ENCODE measurements at places on chromosomes 3 and 15.

- H3K4me3 ChIP-seq, result no peak overlapping the region
- H3K27ac ChIP-seq, result no peak overlapping the region
- no peak for DNase-seq
- no peaks in the 10 kb centered on the region for H3K36me3 ChIP-seq
These were observed 28.4 kb downstream of the RGMA start for GRCh38 chr15:93060336-93061248.

DNA sequence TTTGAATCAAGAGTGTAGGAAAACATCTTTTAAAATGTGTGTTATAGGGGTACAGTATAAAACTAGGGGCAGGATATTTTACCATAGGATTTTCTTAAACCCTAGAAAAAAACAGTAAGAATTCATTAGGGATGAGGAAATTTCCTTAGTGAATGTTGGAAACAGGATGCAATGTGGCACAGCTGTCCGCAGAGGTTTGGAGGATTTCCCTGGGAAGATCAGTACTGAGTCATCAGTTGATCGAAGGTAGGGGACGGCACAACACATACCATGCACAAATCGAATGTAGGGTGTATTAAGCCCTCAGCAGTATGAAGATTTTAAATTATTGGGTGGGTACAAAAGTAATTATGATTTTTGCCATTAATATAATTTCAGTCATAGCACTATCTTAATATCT lies 49.9 kb downstream of the FNDC3B start:
- DNase-seq, result no peak
- no peak overlapping the region for H3K4me3 ChIP-seq
- no peaks in the 10 kb centered on the region for H3K4me1 ChIP-seq
- H3K27ac ChIP-seq, result no peak overlapping the region
- H3K27me3 ChIP-seq, result no peaks in the 10 kb centered on the region

DNA sequence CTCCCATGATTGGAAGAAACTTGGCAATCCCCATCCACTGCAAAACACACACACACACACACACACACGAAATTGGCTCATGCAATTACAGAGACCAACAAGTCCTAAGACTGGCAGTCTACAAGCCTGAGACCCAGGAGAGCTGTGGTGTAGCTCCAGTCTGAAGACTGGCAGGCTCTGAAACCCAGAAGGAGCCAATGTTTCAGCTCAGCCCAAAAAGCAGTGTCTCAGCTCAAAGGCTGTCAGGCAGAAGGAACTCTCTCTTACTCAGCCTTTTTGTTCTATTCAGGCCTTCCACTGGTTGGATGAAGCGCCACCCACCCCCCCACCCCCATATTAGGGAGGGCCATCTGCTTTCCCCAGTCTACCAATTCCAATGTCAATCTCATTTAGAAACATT lies 32.1 kb downstream of the MESD start:
- peaks cover 18% of the 10 kb centered on the region for H3K36me3 ChIP-seq
- H3K27ac ChIP-seq, result no peak overlapping the region
- H3K27me3 ChIP-seq, result no peaks in the 10 kb centered on the region
- no peak overlapping the region for H3K4me3 ChIP-seq

DNA sequence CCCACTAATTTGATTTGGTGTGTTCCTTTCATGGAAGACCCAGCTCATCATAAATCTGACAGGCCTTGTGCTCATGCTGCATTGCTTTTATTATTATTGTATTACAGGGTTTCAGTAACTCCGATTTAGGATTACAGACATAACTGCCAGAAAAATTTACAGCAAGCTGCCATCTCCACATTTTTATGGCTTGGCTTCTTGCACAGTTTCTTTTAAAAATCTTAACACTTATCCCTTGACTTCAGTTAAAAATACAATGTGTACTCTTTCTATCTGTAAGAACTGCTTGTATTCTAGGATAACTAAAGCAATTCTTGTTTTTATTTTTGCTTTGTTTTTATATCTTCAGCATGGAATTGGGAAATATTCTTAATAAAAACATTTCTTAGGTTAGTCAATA lies 612.2 kb downstream of the DIPK2A start:
- H3K4me3 ChIP-seq, result no peak overlapping the region
- no peaks in the 10 kb centered on the region for H3K4me1 ChIP-seq
- DNase-seq, result no peak
- H3K27ac ChIP-seq, result no peak overlapping the region
- H3K27me3 ChIP-seq, result no peaks in the 10 kb centered on the region
- no peaks in the 10 kb centered on the region for H3K36me3 ChIP-seq

DNA sequence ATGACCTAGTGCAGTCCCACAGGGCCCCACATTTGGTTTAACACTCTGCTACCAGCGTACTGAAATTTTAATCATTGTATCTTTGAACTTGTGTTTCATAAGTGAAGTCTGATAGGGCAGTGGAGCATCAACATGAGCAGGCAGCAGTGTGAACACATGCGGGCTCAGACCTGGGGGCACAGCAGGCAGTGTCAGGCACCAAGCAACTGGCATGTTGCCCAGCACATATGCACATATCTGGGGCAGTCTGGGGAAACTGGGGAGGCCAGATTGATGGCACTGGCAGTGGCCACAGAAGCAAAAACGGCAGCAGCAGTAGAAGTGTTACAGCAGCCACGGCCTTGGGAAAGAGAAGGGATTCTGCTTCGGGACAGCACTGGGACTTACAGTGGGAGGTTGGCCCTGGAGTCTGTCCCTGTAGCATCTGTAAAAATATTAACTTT lies 353.9 kb upstream of the KCNMB2 start:
- no peaks in the 10 kb centered on the region for H3K4me1 ChIP-seq
- no peak overlapping the region for H3K27ac ChIP-seq
- H3K27me3 ChIP-seq, result no peaks in the 10 kb centered on the region

GRCh38 chr3:188349933-188350332 lies 196.0 kb downstream of the LPP start:
- H3K27ac ChIP-seq, result no peak overlapping the region
- no peaks in the 10 kb centered on the region for H3K27me3 ChIP-seq
- DNase-seq, result no peak
- H3K4me3 ChIP-seq, result no peak overlapping the region
- H3K36me3 ChIP-seq, result no peaks in the 10 kb centered on the region
- no peaks in the 10 kb centered on the region for H3K4me1 ChIP-seq

GRCh38 chr3:73511571-73512525 lies 112.9 kb downstream of the PDZRN3 start:
- no peaks in the 10 kb centered on the region for H3K36me3 ChIP-seq
- no peak overlapping the region for H3K27ac ChIP-seq
- DNase-seq, result no peak
- H3K4me3 ChIP-seq, result no peak overlapping the region

DNA sequence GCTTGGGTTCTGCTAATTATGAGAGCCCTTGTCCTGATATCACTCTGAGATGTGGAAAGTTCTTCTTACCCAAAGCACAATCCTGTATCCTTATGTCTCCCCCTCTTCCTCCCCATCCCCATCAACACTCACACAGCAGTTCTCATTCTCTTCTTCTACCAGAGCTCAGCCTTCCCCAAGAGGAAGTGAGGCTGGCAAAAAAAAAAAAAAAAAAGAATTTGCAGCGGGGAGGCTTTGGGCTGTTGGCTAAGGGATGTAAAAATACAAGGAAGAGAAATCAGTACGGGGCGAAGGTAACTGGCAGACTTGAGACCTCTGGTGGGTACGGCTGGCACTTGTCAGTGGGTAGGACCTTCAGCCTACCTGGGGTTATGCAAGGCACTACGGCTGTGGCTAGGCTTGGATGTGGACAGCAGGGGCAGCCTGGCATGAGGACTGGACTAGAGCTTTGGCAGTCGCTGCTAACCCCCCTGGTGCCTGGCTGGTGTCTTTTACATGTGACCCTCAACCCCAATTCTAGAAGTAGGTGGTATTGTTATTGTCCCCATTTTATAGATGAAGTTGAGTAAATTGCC lies 5.4 kb downstream of the VIPR1 start:
- H3K36me3 ChIP-seq, result no peaks in the 10 kb centered on the region
- H3K4me1 ChIP-seq, result peaks cover 85% of the 10 kb centered on the region
- no peak overlapping the region for H3K4me3 ChIP-seq
- no peaks in the 10 kb centered on the region for H3K27me3 ChIP-seq
- DNase-seq, result no peak
- H3K27ac ChIP-seq, result no peak overlapping the region

GRCh38 chr3:16419640-16420241 lies 93.8 kb downstream of the RFTN1 start:
- no peaks in the 10 kb centered on the region for H3K27me3 ChIP-seq
- no peak overlapping the region for H3K4me3 ChIP-seq
- no peak overlapping the region for H3K27ac ChIP-seq
- no peaks in the 10 kb centered on the region for H3K4me1 ChIP-seq
- no peak for DNase-seq
- no peaks in the 10 kb centered on the region for H3K36me3 ChIP-seq

GRCh38 chr3:76765511-76765910 lies 274.4 kb upstream of the ROBO2 start:
- no peak overlapping the region for H3K27ac ChIP-seq
- no peaks in the 10 kb centered on the region for H3K36me3 ChIP-seq
- no peak for DNase-seq
- H3K4me1 ChIP-seq, result no peaks in the 10 kb centered on the region
- no peak overlapping the region for H3K4me3 ChIP-seq

DNA sequence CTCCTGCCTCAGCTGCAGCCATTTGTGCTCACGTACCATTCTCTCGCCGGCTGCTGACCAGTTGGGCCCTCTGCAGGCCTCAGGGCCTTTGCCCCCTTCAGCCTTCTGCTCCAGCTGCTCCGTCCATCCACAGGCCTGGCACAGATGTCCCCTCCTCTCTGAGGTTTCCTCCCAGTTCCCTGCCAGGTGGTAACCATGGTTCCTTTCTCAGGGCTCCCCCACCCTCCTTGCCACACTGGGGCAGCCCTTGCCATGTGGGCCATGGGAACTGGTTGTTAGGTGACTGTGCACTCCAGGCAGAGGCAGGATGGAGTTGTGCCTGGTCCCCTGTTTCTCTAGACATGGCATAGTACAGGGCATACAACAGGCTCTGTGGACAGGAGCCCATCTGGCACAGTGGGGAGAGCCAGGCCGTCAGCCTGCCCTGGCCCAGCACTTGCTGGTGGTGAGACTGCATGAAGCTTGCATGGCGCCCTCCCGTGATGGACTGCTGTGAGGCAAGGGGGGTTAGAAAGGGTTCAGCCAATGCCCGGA lies 148.9 kb downstream of the DNAJB8 start:
- H3K27ac ChIP-seq, result peak overlapping the region; percentile 78
- peaks cover 96% of the 10 kb centered on the region for H3K4me1 ChIP-seq
- H3K27me3 ChIP-seq, result no peaks in the 10 kb centered on the region
- H3K36me3 ChIP-seq, result peaks cover 15% of the 10 kb centered on the region
- DNase-seq, result no peak
- no peak overlapping the region for H3K4me3 ChIP-seq

DNA sequence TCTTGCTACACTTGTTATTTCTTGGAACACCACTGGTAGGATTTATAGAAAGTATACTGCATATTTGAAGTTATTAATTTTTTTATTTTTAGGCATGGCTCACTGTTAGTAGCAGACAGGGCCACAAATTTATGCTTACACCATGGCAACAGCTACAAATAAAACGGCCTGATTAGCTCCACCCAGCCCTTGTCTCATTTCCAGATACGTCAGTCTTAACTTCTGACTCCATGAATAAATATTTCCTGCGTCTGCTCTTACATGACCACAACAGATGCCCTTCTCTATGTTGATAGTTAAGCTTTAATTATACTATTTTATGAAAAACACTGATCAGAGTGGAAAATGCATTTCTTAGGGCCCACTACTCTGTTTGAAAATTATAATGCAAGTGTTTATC lies 62.3 kb upstream of the CPOX start:
- no peak for DNase-seq
- no peaks in the 10 kb centered on the region for H3K27me3 ChIP-seq
- H3K27ac ChIP-seq, result no peak overlapping the region
- H3K4me3 ChIP-seq, result no peak overlapping the region

DNA sequence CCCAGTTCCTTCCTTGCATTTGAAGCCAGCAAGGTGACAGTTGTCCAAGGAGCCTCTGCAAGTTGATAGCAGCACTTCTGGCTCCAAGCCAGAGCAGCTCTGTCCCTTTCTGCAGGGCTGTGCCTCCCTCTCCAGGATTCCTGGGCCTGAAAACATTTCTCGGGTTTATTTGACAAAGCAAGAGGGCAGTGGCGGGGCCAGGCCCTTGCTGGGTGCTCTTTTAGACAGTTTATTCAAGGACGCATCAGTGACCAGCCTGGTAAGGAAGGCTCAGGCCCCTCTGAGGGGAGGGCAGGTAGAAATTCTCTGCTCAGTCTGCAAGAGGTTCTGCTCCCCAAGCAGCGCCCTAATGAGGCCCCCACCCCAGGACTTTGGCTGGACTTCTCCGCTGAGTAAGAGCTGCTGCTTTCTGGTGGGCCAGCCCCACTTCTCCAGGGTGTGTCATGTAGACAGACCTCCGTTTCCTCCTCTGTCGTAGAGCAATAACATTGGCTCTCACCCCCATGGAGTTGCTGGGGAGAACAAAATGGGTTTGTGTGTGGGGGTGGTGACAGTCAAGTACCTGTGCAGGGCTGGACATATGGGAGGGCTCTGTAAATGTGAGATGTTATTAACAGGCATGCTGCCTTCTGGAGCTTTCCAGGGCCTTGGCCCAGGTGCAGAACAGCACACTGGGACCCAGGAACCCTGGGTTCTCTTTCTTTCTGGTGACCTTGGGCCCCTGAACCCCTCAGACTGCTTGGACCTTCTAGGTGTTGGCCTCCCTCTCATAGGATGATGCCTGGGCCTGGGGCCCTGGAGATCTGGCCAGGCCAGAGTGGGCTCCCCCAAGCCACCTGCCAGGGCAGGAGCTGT lies 146.2 kb upstream of the TLE3 start:
- no peaks in the 10 kb centered on the region for H3K27me3 ChIP-seq
- no peak overlapping the region for H3K4me3 ChIP-seq

DNA sequence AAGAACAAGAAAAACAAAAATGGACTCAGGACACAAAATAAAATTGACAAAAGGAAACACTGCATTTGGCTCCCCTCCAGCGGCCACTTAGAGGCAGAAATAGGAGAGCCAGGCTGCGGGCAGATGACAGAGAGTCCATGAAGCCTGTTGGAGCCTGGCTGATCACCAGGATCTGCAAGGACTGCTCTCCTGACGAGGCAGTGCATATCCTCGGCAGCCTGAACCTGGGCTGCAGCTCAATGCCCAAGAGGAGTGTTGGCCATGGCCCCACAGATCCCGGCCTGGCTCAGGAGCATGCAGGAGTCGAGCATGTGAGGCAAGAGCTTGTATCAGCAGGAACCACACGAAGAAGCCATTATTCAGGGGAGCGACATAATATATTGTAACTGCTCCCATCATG lies 199.8 kb downstream of the STT3B start:
- H3K27me3 ChIP-seq, result no peaks in the 10 kb centered on the region
- no peak for DNase-seq
- H3K36me3 ChIP-seq, result no peaks in the 10 kb centered on the region
- H3K4me3 ChIP-seq, result no peak overlapping the region
- H3K27ac ChIP-seq, result no peak overlapping the region

GRCh38 chr3:15348246-15348645 lies 15.9 kb upstream of the SH3BP5 start:
- no peaks in the 10 kb centered on the region for H3K27me3 ChIP-seq
- peak overlapping the region; percentile 45 for H3K27ac ChIP-seq
- no peaks in the 10 kb centered on the region for H3K36me3 ChIP-seq

DNA sequence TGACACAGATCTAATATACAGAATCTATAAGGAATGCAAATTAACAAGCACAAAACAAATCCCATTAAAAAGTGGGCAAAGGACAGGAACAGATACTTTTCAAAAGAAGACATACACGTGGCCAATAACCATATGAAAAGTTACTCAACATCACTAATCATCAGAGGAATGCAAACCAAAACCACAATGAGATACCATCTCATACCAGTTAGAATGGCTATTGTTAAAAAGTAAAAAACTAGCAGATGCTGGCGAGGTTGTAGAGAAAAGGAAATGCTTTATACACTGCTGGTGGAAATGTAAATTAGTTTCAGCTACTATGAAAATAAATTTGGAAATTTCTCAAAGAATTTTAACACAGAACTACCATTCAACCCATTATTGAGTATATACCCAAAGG lies 50.7 kb downstream of the ADAMTS17 start:
- H3K4me1 ChIP-seq, result no peaks in the 10 kb centered on the region
- no peak overlapping the region for H3K27ac ChIP-seq
- no peak for DNase-seq
- no peaks in the 10 kb centered on the region for H3K27me3 ChIP-seq
- H3K36me3 ChIP-seq, result no peaks in the 10 kb centered on the region
